Stimulated activated CD4-positive, alpha-beta T cell treated with anti-CD3 and anti-CD28 coated beads, Interleukin-4, amount 100 ng/mL, for 1 hour (primary cell): ENCODE measurements at places on chromosomes 12 and 14.
A peak's percentile ranks its signal among the peaks of the same experiment; 100 is the strongest.

- no peak for DNase-seq
Measured at GRCh38 chr12:100795174-100795799, 711 bp downstream of the ANO4 start.

- no peak for DNase-seq
Measured at GRCh38 chr14:91774140-91775096, 42.5 kb upstream of the CATSPERB start.

GRCh38 chr12:127538316-127538715 lies 728.7 kb upstream of the TMEM132C start:
- DNase-seq, result no peak

- DNase-seq, result no peak
Measured at GRCh38 chr12:73124480-73124879, 852.3 kb downstream of the TRHDE start.

GRCh38 chr12:5535541-5535940 lies 103.6 kb downstream of the NTF3 start:
- DNase-seq, result no peak

DNA sequence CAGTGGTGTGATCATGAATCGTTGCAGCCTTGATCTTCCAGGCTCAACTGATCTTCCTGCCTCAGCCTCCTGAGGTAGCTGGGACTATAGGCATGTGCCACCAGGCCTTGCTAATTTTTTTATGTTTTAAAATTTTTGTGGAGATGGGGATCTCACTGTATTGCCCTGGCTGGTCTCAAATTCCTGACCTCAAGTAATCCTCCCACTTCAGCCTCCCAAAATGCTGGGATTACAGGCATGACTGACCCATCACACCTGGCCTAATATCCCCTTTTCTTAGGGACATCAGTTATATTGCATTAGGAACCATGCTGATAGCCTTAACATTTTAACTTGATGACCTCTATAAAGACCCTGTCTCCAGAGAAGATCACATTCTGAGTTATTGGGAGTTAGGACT lies 42.8 kb downstream of the RASSF3 start:
- DNase-seq, result no peak

DNA sequence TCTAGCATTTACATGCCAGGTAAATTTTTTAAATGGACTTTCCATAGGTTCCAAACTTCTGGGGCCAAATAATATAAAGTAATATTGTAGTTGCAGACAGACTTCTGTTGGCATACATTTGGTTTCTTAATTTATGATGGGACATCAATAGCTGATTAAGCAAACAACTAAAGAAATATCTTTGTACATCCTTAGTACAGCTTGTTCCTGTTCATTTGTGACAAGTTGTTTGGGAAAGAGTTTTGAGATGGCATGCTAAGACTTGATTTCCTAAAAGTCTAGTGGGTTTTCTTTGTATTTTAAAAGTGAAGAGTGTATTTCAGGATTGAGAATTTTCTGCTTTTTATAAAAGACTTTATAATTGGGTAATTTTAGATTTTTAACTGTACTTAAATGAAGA lies 41.0 kb downstream of the CCDC91 start:
- DNase-seq, result no peak

- DNase-seq, result no peak
Measured at GRCh38 chr12:77995436-77996167, 164.9 kb downstream of the NAV3 start.

DNA sequence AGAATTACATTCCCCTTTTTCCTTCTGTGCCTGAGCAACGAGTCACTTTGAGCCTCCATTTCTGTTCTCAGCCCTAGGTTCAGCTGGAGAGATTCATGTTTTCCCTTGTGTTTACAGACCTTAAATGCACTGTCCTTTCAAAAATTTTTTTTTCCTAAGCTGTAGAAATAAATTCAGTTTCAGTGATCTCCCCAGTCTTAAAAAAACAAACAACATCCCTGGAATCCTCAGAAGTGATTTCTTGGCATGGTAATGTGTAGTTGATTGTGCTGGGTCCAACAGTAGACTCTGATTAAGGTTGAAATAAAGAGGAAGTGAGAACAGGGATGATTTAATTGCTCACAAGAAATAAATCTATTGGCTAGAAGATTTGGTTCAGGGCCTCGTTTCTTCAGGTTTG lies 89.3 kb downstream of the NTN4 start:
- DNase-seq, result no peak

DNA sequence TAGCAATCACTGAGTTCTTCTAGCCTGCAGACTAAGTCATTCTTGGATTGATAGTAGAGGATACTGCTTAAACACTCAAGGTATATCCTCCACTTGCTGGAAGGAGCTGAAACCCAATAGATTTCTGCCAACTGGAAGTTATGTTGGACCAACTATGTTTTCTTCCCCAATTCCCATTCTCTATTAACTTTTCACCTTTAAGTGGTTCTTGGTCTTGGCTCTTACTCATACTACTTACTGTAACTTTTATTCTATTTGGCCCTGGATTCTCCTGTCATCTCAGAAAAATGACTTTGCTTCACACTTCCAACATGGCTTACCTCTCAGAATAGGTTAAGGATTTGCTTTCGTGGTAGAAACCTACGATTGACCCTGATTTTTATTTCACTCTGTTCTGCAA lies 244.9 kb downstream of the ADAMTS20 start:
- no peak for DNase-seq

- DNase-seq, result no peak
Measured at GRCh38 chr14:77830692-77831091, 30.8 kb downstream of the ADCK1 start.

- DNase-seq, result no peak
Measured at GRCh38 chr14:50783563-50783962, 47.4 kb downstream of the NIN start.

DNA sequence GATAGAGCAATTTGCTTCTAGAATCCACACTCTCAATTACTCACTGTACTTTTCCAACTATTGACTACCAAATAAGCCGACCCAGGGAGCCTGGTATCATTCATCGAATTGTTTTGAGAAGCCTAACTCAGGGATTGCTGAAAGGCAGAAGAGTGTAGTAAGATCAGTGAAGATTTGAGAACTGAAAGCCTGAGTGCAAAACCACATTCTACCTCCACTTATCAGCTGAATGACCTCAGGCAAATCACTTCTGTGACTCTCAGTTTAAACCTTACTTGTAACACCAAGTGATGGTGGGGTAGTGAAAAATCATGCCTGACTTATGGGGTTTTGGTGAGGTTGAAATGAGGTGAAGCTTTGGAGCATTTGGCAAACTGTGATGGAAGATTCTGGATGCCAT lies 126.1 kb upstream of the MAX start:
- DNase-seq, result no peak

DNA sequence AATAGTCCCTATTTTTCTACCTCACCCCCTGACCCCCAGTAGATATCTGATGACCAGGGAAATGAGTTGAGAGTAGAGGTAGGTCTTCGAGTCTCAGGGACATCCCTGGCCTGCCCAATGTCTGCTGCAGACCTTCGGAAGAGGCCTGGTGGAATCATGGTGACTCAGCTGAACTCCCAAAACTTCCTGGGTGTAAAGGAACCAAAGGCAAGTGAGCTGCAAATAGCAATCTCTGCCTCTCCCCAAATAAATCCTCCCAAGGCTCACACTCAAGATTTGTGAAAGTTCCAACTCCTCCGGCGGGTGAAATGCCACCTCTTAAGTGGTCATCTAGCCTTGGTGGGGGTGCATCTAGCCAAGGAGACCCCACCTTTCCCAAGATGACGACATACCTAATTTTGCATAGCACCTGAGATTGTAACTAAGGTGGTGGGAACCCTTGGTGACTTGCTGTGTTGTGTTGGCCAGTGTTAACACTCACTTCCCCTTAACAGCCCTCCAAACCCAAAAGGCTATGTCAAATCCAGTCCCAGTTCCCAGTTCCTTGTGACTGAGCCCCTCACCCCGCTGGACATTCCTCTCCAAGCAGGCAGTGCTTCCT lies 6.3 kb downstream of the ZFP36L1 start:
- DNase-seq, result no peak

- no peak for DNase-seq
Measured at GRCh38 chr12:49543221-49543913, 4.5 kb downstream of the KCNH3 start.

- DNase-seq, result no peak
Measured at GRCh38 chr12:83065562-83065961, 378.9 kb downstream of the TMTC2 start.

- no peak for DNase-seq
Measured at GRCh38 chr12:117412465-117413188, 51.2 kb upstream of the NOS1 start.

- DNase-seq, result no peak
Measured at GRCh38 chr12:69661386-69661785, 37.7 kb downstream of the BEST3 start.

DNA sequence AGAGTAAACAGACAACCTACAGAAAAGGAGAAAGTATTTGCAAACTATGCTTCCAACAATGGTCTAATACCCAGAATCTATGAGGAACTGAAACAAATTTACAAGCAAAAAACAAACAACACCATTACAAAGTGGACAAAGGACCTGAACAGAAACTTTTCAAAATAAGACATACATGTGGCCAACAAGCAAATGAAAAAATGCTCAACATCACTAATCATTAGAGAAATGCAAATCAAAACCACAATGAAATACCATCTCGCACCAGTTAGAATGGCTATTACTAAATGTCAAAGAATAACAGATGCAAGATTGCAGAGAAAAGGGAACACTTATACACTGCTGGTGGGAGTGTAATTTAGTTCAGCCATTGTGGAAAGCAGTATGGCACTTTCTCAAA lies 125.8 kb downstream of the C12orf42 start:
- no peak for DNase-seq

DNA sequence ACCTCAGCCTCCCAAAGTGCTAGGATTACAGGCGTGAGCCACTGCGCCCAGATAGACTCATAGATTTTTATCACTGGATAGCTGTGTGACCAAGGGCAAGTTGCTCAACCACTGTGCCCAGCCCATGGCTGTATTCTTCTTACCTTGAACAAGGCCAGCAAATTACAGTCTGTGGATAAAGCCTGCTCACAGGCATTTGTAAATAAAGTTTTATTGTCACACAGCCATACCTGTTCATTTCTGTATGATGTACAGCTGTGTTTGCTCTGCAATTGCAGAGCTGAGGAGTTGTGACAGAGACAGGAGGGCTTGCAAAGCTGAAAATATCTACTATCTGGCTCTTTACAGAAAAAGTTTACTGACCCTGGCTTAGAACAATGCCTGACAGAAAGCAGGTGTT lies 35.2 kb upstream of the LHX5 start:
- DNase-seq, result no peak

DNA sequence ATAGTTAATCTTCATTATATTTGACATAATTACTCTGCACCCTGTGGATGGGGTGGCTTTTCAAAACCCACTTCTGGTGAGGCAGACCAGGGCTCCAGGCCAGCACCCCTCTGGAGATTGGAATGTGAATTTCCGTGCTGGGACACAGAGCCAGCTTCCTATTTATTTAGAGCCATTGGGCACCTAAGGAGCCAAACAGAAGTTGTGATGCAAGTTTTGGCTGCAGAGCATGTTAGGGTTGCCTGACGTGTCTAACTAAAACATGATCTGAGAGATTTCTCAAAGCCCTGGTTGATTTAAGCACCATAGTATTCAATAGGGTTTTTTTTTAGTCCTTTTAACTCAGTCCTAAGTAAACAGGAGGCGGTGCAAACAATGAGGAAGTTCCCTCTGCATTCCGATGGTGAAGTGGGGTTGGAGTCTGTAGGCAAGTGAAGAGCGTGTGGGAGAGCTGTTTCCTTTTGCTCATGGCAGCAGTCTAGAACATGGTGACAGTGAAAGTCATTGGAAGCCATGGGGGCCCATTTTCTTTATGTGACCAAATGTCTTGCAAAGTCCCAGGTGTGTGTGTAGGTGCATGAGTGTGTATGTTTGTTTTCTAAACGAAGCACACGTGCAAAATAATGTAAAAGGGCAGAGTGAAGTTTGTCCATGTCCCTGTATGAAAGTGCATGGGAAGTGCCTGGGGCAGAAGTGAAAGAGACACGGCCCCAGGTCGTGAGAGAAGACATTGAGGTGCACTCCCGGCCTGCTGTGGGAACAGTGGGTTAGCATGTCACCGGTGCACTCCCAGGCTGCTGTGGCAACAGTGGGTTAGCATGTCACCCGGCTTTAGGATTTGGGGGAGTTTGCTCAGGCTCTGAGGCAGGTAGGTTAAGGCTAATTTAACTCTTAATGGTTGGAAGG lies 117.7 kb downstream of the PRKCH start:
- DNase-seq, result peak; percentile 32

DNA sequence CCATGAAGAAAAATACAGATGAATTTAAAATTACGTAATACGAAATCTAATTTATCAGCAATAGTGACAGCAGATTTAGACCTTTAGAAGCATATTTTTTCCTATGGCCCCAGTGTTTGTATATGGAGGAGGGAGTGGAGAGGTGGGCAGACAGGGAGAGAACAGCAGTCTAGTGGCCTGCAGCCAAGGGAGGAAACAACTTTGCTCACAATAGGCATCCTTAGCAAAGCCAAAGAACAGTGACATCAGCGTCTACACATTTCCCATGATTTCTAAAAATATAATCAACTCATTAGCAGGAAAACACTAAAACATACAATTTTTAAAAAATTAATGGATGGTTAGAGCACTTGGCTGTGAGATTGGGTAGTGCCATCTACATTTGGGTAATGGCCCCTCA lies 622.6 kb upstream of the ATP2B1 start:
- DNase-seq, result no peak

DNA sequence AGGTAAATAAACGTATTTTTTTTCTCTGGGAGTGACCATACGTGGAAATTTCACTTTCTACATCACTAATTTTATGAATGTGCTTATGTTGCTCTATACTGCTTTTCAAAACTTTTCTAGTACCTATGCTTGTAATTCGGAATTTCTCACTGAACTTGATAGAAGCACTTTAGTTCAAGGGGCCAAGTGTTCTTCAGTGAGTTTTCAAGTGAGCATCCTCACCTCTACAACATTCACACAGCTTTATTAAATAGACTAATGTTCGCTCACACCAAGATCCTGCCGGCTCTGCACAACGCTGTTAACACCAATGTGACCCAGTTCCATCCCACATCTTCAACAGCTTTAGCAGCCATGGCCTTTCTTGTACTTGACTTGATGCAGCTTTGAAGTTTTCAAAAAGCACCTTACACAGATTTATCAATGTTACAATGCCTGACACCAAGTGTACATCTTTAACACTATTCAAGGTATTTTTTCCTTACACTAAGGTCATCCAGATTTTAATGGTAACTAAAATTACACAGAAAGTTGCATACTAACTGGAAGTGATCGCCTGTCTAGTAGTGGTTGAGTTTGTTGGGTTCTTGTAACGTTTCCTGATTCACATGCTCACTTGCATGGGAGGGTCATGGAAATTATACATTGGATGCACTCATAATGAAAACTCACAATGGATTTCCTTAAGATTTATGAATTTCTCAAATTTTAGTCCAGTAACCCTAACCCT lies 4.5 kb downstream of the UBC start:
- no peak for DNase-seq

- no peak for DNase-seq
Measured at GRCh38 chr12:103785243-103786031, 55.6 kb downstream of the NT5DC3 start.
